ENCODE measurements at places on chromosomes 11 and 22.

DNA sequence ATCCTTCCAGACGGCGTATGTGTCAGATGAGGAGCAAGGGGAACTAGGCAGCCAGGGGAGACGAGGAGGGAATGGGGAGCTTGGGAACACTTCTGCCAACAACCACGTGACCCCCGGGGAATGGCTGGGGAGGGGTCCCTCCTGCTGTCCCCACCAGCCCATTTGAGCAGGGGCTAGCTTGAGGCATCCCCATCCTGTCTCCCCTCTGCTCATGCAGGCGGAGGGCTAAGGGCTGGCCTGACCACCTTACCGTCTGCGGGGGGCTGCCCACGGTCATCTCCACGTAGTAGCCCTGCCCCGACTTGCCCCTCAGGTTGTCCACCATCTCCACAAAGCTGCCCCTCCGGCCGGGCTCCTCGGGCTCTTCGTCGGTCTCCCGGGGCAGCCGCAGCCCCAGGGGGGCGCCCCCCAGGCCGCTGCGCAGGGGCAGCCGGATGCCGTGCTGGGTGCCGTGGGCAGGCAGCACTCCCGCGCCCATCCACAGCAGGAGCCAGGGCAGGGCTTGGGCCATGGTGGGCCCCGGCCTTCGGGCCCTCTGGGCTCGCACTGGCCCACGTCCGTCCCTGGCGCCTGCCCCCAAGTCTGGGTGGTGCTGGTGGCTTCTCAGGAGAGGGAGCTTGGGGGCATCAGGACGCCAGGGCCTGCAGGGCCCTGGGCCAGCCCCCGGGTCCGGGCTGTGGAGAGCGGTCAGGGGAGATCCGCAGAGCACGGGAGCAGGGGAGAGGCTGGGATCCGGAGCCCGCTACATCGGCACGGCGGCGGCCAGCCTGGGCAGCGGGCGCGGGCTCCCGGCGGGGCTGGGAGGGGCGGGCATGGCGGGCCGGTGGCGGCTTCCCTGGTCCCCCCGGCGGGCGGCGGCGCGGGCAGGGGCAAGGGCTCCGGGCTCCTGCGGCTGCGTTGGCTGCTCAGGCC is 515 bp downstream of the BACE1 start:
- no peak for DNase-seq

GRCh38 chr11:95248666-95249467 is 17.9 kb upstream of the SESN3 start:
- DNase-seq = peak; percentile 39

GRCh38 chr22:48282804-48283203 is 1520.4 kb downstream of the TBC1D22A start:
- DNase-seq = no peak

- peak; percentile 56 for DNase-seq
Observed at GRCh38 chr11:19076744-19077589, 16.4 kb upstream of the MRGPRX2 start.

DNA sequence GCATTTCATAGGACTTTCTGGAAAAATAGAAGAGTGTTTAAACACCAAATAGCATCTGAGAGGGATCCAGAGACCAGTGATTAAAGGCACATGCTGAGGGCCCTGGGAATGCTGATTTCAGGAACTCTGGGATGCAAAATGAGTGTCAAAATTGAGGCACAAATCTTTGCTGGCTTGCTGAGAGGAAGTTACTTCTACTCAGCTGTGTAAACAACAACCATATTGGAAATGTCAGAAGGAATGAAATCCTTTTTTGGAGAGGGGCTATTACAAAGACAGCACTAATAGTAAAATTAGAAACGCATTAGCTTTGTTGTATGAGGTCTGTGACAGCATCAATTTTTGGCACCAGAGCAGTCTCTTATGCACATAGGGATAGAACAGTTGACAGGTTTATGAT is 267.8 kb upstream of the RAG2 start:
- DNase-seq = no peak

DNA sequence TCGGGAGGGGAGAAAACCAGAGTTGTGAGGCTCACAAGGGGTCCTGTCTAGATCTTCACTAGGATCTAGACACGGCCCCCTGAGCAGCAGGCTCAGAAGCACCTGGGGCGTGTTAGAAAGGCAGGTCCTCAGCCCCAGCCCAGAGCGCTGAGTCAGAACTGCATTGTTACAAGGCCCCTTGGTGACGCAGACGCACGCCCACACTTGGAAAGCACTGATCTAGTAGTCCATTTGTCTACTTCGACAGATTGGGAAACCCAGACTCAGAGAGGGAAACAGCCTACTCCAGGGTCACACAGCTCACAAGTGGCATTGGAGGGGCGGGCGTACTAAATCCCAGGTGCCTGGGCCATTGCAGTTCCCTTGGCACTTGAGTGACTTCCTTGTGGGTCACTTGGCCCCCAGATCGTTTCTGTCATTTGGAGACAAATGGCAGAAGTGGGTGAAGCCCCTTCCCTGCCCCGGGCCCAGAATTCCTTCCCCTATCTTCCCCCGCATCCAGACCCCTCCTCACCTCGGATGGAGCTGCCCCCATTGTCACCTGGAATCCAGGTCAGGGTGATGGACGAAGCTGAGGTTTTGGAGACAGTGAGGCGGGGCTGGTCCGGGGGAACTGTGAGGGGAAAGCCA is 110.8 kb downstream of the CEP164 start:
- DNase-seq = no peak

DNA sequence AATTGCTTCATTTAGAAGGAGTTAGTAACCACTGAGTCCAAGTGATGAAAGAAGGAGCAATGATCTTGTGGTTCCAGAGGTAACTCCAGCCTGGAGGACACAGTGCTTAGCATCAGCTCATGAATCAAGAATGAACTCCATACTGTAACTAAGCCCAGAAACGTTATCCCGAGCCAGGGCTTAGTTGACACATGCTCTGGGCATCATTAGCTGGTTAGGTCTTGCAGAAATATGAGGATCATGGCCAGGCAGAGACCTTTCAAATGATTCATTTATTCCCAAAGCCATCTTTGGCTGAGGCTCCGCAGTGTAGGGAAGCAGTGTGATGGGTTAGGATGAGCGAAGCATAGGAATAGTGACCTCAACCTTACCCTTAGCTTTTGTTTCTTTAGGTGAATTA is 277.4 kb downstream of the FAM76B start:
- DNase-seq = no peak

DNA sequence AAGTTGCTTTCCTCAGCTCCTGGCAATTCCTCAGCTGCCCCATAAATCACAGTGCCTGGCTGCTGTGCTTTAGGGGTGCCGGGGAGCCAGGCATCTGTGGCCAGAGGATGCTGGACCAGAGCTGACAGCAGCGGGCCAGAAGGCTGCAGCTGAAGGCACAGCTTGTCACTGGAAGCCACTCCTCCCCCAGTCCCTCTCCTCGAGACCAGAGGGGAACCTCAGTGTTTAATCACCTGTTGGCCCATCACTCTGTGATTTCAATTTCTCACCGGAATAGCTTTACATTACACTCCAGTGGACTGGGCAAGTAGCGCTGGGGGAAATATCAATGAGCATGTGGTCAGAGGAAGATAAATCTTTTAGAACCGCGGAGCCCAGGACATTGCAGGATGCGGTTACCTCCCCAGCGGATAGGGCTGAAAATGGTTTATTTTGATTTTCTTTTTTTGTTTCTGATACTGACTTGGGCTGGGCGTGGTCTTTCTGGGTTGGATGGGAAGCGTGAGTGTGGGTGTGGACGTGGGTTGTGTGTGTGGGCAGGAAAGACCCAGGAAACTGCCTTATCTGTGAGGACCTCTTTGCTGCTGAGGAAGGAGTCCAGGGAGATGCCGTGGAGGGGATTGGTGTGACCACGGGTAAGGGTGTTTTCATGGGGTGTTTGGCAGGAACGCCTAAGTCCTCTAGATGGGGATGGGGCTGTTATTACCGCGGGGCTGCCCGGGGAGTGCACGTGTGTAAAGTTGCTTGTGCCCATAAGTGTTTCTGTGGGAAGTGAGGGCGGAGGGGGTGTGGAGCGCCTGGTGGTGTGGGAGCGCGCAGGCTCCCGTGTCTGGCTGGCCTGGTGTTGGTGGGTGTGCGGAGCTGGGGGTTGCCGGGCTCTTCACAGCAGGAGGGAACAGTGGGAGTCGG is 4.0 kb downstream of the DAGLA start:
- no peak for DNase-seq

- no peak for DNase-seq
Observed at GRCh38 chr11:112831041-112831440, 130.2 kb upstream of the NCAM1 start.

DNA sequence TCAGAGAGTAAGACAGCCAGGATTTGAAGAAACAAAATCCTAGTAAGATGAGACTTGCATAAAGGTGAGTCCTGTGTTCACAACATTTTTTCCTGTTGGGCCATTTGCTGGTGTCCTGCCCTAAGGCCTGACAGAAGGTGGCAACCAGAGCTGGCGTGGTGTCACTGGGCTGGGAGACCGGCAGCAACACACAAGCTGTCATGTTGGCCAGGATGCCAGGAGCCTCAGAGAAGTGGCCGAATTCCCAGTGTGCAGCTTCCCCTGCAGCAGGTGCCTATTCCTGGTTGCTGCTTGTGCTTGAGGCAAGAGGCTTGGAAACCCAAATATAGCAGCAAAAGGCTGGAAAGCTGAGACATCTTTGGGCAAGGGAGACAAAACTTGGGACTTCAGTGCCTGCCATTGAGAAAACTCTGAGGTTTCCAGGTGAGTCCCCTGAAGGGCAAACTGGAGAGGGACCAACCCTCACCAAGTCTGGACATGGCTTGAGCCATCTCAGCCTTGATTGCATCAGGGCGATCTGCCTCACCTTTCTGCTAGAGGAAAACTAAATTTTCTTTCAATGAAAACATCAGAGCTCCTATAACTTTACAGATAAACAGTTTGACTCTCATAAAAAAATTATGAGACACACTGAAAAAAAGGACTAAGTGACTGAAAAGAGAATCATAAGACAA is 25.9 kb downstream of the ALG12 start:
- DNase-seq = no peak

GRCh38 chr11:101323997-101324396 is 194.4 kb upstream of the PGR start:
- DNase-seq = no peak

DNA sequence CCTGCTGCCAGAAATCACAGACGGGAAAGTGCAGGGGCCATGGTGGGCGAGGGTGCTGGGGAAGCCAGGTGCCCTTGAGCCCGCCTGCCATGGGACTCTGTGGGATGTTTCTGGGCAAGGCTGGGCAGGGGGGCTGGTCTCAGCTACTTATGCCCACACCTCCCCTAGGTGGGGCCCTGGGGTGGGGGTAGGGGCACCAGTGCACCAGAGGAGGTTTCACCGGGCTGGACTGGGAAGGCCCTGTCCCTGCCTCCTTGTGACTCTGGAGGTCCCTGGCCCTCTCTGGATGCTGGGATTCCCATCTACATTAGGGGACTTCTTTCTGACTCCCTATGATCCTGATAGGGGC is 75.2 kb upstream of the WNT11 start:
- no peak for DNase-seq

- DNase-seq = no peak
Observed at GRCh38 chr22:32620992-32621391, 146.4 kb downstream of the FBXO7 start.

DNA sequence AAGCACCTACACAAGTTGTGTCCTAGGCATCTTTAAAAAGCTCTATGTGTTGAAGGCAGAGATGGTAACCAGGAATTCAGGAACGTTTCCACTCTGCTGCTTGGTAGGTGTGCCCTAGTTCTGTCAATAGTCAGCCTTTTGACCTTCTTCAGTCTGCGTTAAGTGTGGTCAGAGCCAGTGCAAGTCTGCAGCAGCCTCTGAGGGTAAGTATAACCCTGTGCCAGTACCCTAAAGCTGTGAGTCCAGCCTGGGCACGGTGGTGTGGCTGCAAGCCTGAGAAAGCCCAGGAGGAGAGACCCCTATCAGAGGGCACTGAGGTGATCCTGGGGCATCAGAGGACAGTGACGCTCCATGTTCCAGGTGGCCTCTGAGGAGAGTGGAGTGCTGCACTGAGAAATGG is 76.8 kb upstream of the ADORA2A start:
- no peak for DNase-seq

- peak; percentile 60 for DNase-seq
Observed at GRCh38 chr22:29470159-29470855, 9.7 kb upstream of the NEFH start.

GRCh38 chr11:80916173-80916798 is 1475.5 kb upstream of the TENM4 start:
- DNase-seq = no peak

DNA sequence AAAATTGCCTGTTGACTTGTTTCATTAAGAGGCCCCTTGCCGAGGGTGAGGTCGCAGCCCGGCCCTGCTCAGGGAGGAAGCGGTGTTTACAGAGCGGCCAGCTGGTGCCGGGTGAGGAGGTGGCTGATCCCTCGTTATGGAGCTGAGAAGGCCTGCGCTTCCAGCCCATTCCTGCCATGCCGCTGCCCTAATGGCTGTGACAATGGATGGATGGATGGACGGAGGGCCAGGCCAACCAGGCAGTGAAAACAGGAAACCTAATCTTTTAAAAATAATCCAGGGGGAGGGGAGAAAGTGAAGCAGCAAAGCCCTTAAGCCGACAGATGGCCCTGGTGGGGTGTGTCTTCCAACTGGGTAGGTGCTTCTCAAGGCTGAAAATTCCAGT is 38.5 kb downstream of the BCR start:
- DNase-seq = peak; percentile 77

DNA sequence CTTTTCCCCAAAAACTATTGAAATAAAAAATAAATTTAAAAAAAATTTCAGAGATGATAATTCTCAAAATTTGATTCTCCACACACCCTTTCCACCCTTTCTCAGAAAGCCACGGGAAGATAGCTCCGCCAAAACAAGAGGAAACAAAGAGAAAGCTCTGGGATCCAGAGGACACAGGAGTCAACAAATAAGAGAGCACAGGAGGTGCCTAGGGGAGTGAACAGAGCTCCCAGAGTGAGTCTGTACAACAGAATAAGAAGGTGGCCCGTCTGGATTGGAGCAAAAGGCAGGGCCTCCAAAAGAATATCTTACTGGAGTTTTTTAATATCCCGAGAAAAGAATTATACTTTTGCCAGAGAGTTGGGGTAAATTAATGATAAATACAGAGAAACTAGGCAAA is 96.3 kb upstream of the DRD2 start:
- no peak for DNase-seq

DNA sequence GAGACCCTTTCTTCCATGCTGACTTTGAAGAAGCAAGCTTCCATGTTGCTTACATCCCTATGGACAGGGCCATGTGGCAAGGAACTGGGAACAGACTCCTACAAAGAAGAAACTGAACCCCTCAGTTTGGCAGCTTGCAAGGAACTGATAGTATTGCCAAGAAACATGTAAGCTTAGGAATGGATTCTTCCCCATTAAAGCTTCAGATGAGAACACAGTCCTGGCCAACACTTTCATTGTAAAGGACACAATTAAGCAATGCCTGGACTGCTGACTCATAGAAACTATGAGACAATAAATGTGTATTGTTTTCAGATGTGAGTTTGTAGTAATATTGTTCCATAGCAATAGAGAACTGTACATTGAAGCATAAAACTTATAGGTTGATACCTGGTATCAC is 82.4 kb downstream of the AASDHPPT start:
- DNase-seq = no peak

- DNase-seq = no peak
Observed at GRCh38 chr11:43819926-43820325, 60.7 kb upstream of the ALKBH3 start.

Data from left hindlimb (tissue), 1 donor.